Caco-2 (cell line): ENCODE measurements at places on chromosomes 13 and 19. TPM values are rescaled to one million over a fixed set of nuclear protein-coding genes. Genes with fewer than 3 reads are reported as not detected.

- H3K27ac ChIP-seq = no peak within 1 kb of the TSS
- H3K4me3 ChIP-seq = peak within 1 kb of the TSS; percentile 46
- peaks cover 23% of the 10 kb centered on the region for H3K4me1 ChIP-seq
- no peaks in the 10 kb centered on the region; the same call in 1 of the 2 replicates for H3K36me3 ChIP-seq
- H3K27me3 ChIP-seq = no peaks in the 10 kb centered on the region; the same call in 1 of the 2 replicates
These were observed at the start of gene APLP1 for GRCh38 chr19:35868172-35868822. APLP1 (plus strand) TSS chr19:35868574; CDS start chr19:35868637, 63 bp downstream.

DNA sequence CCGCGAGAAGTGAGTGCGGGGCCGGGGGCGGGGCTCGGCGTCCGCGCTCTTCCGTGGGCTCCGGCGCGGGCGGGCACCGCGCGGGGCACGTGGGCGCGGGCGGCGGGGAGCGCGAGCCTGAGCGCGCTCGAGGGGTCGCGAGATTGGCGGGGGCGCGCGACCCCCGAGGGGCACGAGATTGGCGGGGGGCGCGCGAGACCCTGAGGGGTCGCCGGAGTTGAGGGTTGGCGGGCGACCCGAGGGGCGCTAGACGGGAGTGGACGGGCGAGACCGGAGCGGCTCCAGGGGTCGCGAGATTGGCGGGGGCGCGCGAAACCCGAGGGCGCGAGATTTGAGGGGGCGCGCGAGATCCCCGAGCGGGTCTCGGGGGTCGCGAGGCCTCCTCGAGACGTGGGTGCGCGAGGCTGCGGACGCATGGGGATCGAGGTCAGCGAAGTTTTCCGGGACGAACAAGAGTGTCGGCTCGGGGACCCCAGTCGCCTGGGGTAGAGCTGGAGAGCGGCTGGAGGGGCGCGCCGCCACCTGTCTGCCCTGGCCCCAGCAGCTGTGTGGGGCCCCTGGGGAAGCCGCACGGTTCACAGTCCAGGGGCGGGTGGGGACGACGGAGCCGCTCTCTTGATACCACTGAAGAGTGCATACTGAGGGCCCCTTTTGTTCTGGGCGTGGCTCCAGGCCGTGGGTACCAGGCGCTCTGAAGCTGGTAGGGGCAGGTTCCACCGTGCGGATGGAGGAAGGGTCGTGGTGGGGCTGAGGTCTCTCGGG is 682 bp downstream of the SSBP4 start:
- peak overlapping the region; percentile 24 for H3K27ac ChIP-seq
- H3K36me3 ChIP-seq = no peaks in the 10 kb centered on the region
- H3K27me3 ChIP-seq = no peaks in the 10 kb centered on the region
- H3K4me3 ChIP-seq = peak overlapping the region; percentile 85
- DNase-seq = peak; percentile 47

GRCh38 chr13:87274209-87274819 is 396.9 kb upstream of the SLITRK5 start:
- no peaks in the 10 kb centered on the region for H3K27me3 ChIP-seq
- DNase-seq = peak; percentile 45
- no peak overlapping the region for H3K4me3 ChIP-seq
- H3K4me1 ChIP-seq = no peaks in the 10 kb centered on the region
- no peak overlapping the region for H3K27ac ChIP-seq

- peaks cover 4% of the 10 kb centered on the region for H3K36me3 ChIP-seq
- H3K27ac ChIP-seq = no peak overlapping the region
- no peak for DNase-seq
- no peak overlapping the region for H3K4me3 ChIP-seq
- H3K4me1 ChIP-seq = no peaks in the 10 kb centered on the region
These were observed 1.5 kb downstream of the DHX34 start for GRCh38 chr19:47350630-47351029.

GRCh38 chr19:48651683-48652048 is 5.7 kb upstream of the CA11 start:
- no peak overlapping the region for H3K27ac ChIP-seq
- no peak for DNase-seq

GRCh38 chr13:66577358-66577757 is 652.8 kb downstream of the PCDH9 start:
- no peak overlapping the region for H3K27ac ChIP-seq
- no peaks in the 10 kb centered on the region for H3K36me3 ChIP-seq
- H3K4me1 ChIP-seq = no peaks in the 10 kb centered on the region
- H3K4me3 ChIP-seq = no peak overlapping the region

- no peaks in the 10 kb centered on the region for H3K4me1 ChIP-seq
- no peak overlapping the region for H3K27ac ChIP-seq
- no peak for DNase-seq
- H3K36me3 ChIP-seq = no peaks in the 10 kb centered on the region
- H3K4me3 ChIP-seq = no peak overlapping the region
These were observed 49.8 kb upstream of the ESD start for GRCh38 chr13:46846726-46847125.

- peak; percentile 35 for DNase-seq
- peak overlapping the region; percentile 31 for H3K4me3 ChIP-seq
- peak overlapping the region; percentile 32 for H3K27ac ChIP-seq
- no peaks in the 10 kb centered on the region for H3K4me1 ChIP-seq
- H3K27me3 ChIP-seq = no peaks in the 10 kb centered on the region
These were observed 1.1 kb upstream of the SHC2 start for GRCh38 chr19:461721-462551.

DNA sequence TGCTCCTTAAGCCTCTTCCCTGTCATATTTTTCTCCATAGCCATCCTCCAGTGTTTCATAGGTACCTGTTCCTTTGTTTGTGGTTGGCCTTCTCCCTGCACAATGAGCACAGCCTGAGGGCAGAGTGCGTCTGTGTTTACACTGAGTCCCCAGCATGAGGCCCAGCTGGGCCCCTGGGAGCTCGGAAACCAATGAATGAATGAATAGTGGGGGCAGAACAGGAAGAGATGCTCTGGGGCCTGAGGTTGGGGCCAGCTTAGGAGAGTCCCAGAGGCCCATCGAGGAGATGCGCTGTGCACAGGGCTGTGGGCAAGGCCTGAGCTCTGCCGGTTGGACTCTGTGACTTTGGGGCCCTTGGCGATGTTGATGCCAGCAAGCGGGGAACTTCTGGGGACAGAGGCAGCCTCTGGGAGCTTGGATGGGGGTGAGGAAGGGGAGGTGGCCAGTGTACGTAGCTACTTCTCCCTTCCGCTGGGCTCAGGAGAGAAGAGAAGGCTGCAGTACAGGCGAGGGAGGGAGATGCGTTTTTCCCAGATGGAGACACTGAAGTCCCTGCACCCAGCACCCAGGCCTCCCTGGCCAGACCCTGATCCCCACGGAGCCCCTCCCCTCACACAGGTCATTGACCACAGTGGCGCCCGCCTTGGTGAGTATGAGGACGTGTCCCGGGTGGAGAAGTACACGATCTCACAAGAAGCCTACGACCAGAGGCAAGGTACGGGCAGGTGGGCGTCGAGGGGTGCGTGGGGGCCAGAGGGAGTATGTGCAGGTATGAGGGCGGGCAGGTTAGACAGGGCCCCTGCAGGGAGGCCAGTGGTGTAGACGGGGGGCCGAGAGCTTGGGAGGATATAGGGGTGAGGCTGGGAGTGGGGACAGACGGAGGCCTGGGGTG is 5.1 kb downstream of the TBCB start:
- H3K27ac ChIP-seq = peak overlapping the region; percentile 17
- H3K4me3 ChIP-seq = no peak overlapping the region
- DNase-seq = peak; percentile 39

GRCh38 chr13:29801102-29801501 is 49.3 kb downstream of the UBL3 start:
- H3K36me3 ChIP-seq = no peaks in the 10 kb centered on the region
- no peak overlapping the region for H3K4me3 ChIP-seq
- no peak for DNase-seq
- H3K4me1 ChIP-seq = no peaks in the 10 kb centered on the region

GRCh38 chr13:91399189-91400062 is 1.0 kb downstream of the GPC5 start:
- peak overlapping the region; percentile 46 for H3K4me3 ChIP-seq
- peaks cover 5% of the 10 kb centered on the region; the same call in 1 of the 2 replicates for H3K4me1 ChIP-seq
- H3K36me3 ChIP-seq = no peaks in the 10 kb centered on the region
- H3K27me3 ChIP-seq = no peaks in the 10 kb centered on the region; the same call in 1 of the 2 replicates
- DNase-seq = no peak

DNA sequence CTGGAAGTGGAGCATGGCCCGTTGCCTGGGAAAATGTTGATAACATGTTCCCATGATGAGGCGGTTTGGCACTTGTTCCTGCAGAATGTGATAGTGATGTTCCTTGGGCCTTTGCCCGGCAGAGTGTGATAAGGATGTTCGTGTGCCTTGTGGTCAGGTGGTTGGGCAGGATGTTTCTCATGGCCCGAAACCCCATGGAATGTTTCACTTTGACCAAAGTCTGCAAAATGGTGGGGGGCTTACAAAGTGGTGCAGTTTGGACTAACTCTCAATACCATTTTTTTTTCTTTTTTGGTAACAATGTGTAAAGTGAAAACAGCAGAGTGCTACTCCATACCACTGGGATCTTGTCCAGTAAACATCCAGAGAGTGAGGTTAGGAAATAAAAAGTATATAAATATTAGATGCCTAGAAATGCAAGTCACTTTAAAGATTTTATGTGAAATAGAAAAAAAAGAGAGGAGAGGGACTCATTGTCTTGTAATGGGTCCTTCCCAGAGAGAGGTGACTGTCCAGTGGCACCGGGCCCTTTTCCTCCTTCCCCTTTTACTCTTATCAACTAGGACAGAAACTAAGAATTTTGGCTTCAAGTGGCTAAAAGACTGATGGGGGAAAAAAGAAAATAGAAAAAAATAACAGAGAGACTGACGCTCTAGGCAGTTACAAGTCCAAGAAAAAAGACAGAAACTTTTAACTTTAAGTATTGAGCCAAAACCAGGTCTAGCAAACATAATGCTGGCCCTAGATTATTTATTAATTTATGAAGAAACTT is 5.7 kb downstream of the FPR3 start:
- DNase-seq = no peak
- H3K27ac ChIP-seq = no peak overlapping the region
- H3K36me3 ChIP-seq = no peaks in the 10 kb centered on the region
- no peak overlapping the region for H3K4me3 ChIP-seq

- peaks cover 76% of the 10 kb centered on the region for H3K4me1 ChIP-seq
- no peak overlapping the region for H3K4me3 ChIP-seq
- DNase-seq = peak; percentile 95
- no peaks in the 10 kb centered on the region for H3K27me3 ChIP-seq
These were observed 202.9 kb downstream of the USP12 start for GRCh38 chr13:26968431-26969341.

- H3K36me3 ChIP-seq = no peaks in the 10 kb centered on the region
- no peak for DNase-seq
- H3K27me3 ChIP-seq = no peaks in the 10 kb centered on the region
- no peaks in the 10 kb centered on the region for H3K4me1 ChIP-seq
- no peak overlapping the region for H3K4me3 ChIP-seq
These were observed 151.1 kb downstream of the KATNAL1 start for GRCh38 chr13:30156270-30156669.

- no peak overlapping the region for H3K27ac ChIP-seq
- no peak for DNase-seq
- no peak overlapping the region for H3K4me3 ChIP-seq
- no peaks in the 10 kb centered on the region for H3K27me3 ChIP-seq
- H3K4me1 ChIP-seq = peaks cover 21% of the 10 kb centered on the region
- no peaks in the 10 kb centered on the region for H3K36me3 ChIP-seq
These were observed 39.1 kb downstream of the TEX26 start for GRCh38 chr13:30971575-30971974.

- DNase-seq = no peak
- no peaks in the 10 kb centered on the region for H3K4me1 ChIP-seq
- no peak overlapping the region for H3K27ac ChIP-seq
- no peak overlapping the region for H3K4me3 ChIP-seq
- H3K36me3 ChIP-seq = no peaks in the 10 kb centered on the region
These were observed 15.3 kb downstream of the LGALS16 start for GRCh38 chr19:39670998-39671397.

GRCh38 chr13:33207615-33207961 is 78.0 kb downstream of the STARD13 start:
- H3K4me1 ChIP-seq = peaks cover 42% of the 10 kb centered on the region
- H3K27me3 ChIP-seq = no peaks in the 10 kb centered on the region
- no peak for DNase-seq
- peak overlapping the region; percentile 80 for H3K27ac ChIP-seq
- H3K36me3 ChIP-seq = no peaks in the 10 kb centered on the region

GRCh38 chr19:7515645-7516151 is at the start of gene ZNF358:
ZNF358 (plus strand) TSS chr19:7516103; CDS start chr19:7519243, 3,140 bp downstream.
- H3K4me3 ChIP-seq = peak within 1 kb of the TSS; percentile 75
- H3K36me3 ChIP-seq = peaks cover 1% of the 10 kb centered on the region; the same call in 1 of the 2 replicates
- H3K4me1 ChIP-seq = peaks cover 5% of the 10 kb centered on the region; the same call in 1 of the 2 replicates
- H3K27ac ChIP-seq = peak within 1 kb of the TSS; percentile 40
- no peaks in the 10 kb centered on the region for H3K27me3 ChIP-seq

DNA sequence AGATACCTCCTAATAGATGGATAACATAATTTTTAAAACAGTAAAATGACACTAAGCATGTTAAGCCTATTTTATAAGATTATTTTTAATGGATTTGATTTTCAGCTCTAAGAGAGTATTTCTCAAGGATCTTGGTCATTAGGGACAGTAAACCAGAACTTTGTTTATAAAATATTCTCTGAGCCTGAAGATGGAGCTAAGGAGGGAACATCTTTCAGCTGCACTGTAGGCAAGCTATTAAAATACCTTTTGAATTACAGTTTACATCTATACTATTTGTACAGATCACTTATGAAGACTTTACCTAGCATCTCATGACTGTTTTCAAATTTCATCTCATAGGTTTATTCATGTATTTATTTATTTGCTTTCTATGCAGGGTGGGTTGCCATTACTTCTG is 345.3 kb downstream of the MYO16 start:
- H3K4me3 ChIP-seq = no peak overlapping the region
- H3K27me3 ChIP-seq = no peaks in the 10 kb centered on the region
- no peaks in the 10 kb centered on the region for H3K36me3 ChIP-seq
- DNase-seq = no peak
- no peak overlapping the region for H3K27ac ChIP-seq

DNA sequence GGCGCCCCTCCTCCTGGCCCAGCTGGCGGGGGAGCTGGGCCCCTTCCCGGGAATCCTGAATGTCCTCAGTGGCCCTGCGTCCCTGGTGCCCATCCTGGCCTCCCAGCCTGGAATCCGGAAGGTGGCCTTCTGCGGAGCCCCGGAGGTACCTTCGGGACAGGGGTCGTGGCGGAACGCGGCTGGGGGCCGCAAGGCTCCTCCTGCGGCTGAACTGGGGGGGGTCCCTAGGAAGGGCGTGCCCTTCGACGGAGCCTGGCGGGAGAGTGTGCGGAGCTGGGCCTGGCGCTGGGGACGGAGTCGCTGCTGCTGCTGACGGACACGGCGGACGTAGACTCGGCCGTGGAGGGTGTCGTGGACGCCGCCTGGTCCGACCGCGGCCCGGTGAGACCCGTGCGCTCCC is 8.6 kb downstream of the ALDH16A1 start:
- H3K4me3 ChIP-seq = no peak overlapping the region
- no peaks in the 10 kb centered on the region; the same call in none of the 2 replicates for H3K36me3 ChIP-seq
- H3K4me1 ChIP-seq = no peaks in the 10 kb centered on the region
- no peaks in the 10 kb centered on the region for H3K27me3 ChIP-seq

APLP1 gene
- 4.6 and 6.5 TPM in 2 replicates for total RNA-seq

ZNF221 gene
- 4.3 and 6.2 TPM in 2 replicates for total RNA-seq

NAA16 gene
- 32.4 and 37.3 TPM in 2 replicates for total RNA-seq

NLRP9 gene
- not detected in 2 replicates for total RNA-seq

PPP1R13L gene
- total RNA-seq = 65.8 and 68.6 TPM in 2 replicates

PEG3 gene
- not detected in 2 replicates for total RNA-seq

CDX2 gene
- total RNA-seq = 104 and 109 TPM in 2 replicates

UHRF1 gene
- 47.6 and 54.6 TPM in 2 replicates for total RNA-seq

EDDM13 gene
- total RNA-seq = not detected in 2 replicates

ARL11 gene
- not detected in 2 replicates for total RNA-seq
